ENCODE measurements at places on chromosomes 4 and X.

DNA sequence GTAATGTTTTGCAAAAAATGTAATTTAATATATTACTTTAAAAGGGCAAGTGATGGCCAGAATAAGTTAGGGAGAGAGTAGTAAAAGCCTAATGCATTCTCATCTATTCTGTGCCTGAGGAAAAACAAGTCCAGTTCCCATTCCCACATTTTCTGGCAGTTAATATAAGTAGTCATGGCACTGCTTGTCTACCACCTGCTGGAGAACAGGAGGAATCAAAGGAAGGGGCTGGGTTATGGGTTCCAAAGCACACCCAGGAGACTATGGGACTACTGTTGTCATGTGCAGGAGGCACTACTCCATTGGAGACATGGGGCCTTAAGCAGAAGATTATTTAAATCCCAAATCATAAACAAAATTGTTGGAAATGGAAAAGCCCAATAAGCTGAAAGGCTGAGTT lies 2618.6 kb downstream of the ARAP2 start:
- no peak for DNase-seq

- no peak for DNase-seq
Observed at GRCh38 chr4:53376900-53377299, 541 bp upstream of the FIP1L1 start.

GRCh38 chr4:174147863-174148262 lies 135.6 kb downstream of the FBXO8 start:
- no peak for DNase-seq

DNA sequence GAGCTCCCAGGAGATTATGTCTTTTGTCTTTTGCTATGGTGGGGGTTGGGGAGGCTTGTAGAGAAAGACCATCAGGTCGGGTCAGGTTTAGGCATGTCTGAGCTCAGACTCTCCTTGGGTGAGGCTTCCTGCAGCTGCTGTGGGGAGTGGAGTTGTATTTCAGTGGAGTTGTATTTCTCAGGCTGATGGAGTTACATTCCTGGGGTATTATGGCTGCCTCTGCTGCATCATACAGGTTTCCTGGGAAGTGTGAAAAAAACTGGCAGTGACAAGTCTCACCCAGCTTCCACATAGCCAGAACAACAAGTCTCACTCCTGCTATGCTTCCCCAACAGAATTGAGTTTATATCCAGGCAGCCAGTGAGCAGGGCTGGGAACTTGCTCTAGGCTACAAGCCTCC lies 119.3 kb downstream of the VSIG4 start:
- no peak for DNase-seq

GRCh38 chr4:102420563-102421398 lies 75.5 kb upstream of the SLC39A8 start:
- DNase-seq: no peak

- no peak for DNase-seq
Observed at GRCh38 chr4:85919200-85919887, 440.5 kb downstream of the MAPK10 start.

GRCh38 chr4:58070726-58071125 lies 960.5 kb upstream of the IGFBP7 start:
- DNase-seq: no peak

- DNase-seq: no peak
Observed at GRCh38 chr4:26458157-26458561, 32.1 kb downstream of the CCKAR start.

- no peak for DNase-seq
Observed at GRCh38 chr4:9762823-9763475, 18.5 kb upstream of the DRD5 start.

GRCh38 chr4:23166407-23166806 lies 473.7 kb downstream of the GBA3 start:
- DNase-seq: no peak

GRCh38 chrX:13689741-13690211 lies 848 bp downstream of the RAB9A start:
- no peak for DNase-seq

DNA sequence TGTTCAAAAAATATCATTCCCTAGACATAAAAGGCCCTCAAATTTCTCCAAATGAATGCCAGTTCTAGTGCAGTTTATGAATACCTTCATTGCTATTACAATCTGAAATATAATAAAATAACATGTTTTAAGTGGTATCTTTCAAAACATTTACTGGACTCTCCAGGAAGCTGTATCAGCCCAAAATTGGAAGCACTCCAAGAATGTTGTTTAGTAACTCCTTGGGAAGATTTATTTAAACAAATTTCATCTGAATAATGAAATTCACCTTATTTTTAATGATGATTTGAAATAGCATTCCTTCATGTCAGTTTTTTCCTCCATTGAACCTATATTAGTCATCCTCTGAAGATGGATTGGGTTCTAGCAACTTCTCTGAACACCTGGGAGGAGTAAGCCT lies 217.2 kb upstream of the PCDH18 start:
- DNase-seq: no peak

DNA sequence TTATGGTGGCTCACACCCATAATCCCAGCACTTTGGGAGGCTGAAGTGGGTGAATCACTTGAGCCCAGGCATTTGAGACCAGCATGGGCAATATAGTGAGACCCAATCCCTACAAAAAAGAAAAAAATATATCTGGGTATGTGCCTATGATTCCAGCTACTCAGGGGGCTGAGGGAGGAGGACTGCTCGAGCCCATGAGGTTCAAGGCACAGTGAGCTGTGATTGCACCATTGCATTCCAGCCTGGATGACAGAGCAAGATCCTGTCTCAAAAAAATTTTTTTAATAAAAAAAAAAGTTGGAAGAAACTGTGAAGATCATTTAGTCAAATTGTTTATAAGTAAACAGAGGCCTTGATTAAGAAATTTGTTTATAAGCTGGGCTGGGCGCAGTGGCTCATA lies 39.7 kb downstream of the KLHL8 start:
- no peak for DNase-seq

DNA sequence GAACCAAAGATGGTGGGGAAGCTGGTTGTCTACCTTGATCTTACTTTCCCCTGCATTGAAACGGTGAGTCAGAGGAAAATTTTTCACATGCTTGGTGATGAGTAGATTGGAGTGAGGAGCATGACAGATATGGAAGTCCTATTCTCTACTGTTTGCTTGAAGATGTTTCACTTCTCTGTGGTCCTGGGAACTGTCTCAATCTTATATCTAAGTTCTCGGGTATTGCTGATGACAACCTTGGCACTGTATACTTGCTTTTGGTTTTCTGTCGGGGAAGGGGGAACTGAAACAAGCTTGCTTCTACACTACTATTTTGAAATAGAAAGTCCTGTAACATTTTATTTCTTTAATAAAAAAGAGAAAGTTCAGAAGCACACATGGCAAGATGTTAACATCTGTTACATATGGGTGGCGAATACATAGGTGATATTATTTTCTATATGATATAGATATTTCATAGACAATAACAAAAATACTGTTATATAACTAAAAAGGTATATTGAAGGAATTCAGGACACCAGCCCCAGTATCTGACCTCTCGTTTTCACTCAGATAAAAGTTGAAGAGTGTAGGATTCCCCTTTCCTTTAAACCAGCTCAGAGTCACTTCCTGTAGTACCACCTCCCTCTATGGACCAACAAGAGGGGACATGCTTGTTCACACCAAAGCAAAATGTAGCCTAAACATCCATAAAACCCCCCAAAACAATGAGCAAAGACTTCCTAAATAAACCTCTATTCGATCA lies 88.8 kb downstream of the FMR1NB start:
- DNase-seq: no peak

DNA sequence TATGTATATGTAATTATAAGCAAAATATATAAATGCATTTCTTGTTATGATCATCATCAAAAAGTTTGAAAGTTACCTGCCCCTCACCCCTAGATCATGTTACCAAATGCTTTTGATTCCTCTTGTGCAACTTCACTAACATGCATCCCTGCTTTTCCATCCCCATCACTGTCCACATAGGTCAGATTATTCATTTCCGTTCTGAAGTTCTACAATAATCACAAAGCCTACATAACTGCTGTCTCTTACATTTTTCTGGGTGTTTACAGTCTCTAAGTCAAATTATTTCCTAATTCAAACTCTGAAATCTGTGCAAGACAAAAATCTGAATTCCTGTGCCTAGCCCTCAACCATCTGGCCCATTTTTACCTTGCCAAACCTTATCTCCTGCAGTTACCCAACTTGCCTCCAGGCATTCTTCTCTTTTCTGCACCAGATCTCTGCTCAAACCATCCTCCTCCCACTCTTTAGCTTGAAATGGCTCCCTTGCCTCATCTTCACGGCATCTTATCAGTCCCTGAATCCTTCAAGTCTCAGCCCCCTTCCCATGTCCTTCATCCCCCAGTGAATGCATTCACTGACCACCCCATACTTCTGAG lies 42.4 kb upstream of the SLC39A8 start:
- DNase-seq: no peak

- DNase-seq: no peak
Observed at GRCh38 chr4:78650106-78651024, 98.8 kb downstream of the ANXA3 start.

GRCh38 chr4:8615366-8615765 lies 22.8 kb downstream of the CPZ start:
- DNase-seq: no peak

DNA sequence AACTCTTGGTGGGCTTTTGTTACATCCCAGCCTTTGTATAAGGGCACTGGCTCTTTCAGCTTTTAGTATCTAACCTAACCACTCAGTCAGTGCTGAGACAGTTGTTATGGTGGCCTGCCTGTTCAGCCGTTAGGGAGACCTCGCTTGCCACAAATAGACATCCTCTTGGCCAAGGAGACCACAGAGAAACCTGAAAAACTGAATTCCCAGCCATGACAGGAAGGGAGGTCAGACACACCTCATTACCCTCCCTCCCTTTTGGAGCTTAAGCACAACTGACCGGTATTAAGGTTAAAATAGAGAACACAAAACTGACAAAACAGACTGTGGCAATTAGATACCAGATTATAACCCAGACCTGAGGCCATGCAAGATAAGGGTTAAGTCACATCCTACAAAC lies 1639.3 kb downstream of the RPA4 start:
- no peak for DNase-seq

DNA sequence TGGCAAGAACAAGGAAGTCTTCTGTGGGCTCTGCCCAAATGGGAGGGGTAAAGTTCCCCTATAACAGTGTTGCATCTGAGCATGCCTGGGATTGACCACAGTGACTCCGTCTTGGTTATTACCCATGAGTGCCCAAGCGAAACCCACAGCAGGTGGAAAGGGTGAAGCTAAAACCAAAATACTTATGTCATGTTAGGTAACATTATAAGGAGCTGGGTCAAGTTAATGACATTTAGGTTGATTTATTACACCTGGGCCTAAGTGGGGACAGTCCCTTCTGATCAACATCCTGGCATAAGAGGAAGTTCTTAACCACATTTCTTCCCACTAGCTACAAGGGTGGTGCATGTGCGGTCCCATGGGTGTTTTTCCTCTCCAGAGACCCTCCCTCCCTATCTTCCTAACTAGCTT lies 1.3 kb upstream of the ZNF732 start:
- no peak for DNase-seq

- no peak for DNase-seq
Observed at GRCh38 chr4:117331817-117332216, 246.4 kb upstream of the TRAM1L1 start.

GRCh38 chrX:7926501-7926900 lies 712 bp downstream of the PNPLA4 start:
- no peak for DNase-seq

DNA sequence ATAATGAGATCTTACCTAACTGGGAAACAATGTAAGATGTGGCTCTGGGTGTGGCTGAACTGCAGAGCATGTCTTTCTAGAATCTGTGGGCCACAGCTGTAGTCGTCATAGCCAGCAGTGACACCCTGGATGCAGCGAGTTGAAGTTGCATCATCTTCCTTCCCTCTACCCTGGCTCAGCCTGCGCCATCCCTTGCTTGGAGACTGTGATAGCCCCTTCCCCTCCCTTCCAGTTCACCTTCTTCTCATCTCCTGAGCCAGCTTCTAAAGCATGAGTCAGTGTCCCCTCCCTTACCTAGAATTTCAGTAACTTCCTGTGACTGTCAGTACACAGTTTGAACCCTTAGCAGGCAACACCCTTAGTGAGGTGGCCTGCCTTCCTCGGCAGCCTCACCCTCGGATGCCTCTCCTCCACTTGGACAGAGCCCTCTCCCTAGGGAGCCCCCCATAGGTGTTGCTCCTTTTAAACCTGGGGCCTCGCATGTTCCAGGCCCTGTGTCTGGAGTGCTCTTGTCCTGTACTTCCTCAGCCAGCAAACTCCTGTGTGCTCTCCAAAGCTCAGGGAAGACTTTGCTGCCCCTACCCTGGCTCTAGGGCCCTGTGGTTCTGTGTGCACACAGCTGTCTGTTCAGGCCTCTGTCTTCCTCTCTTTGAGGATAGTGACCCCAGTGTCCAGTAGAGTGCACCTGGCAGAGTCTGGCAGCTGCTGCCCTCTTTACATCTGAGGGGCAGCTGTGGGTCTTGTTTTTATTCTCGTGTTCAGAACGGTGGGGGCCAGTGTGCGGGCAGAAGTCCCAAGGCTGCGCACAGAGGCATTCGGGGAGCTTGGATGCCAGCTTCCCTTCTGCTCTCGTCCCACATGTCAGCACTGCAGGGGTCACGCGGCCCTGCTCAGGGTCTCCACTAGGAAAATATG lies 43.7 kb upstream of the TADA2B start:
- no peak for DNase-seq
